ENCODE measurements at places on chromosomes 6 and 20. TPM values are rescaled to one million over a fixed set of nuclear protein-coding genes. Genes with fewer than 3 reads are reported as not detected.

DNA sequence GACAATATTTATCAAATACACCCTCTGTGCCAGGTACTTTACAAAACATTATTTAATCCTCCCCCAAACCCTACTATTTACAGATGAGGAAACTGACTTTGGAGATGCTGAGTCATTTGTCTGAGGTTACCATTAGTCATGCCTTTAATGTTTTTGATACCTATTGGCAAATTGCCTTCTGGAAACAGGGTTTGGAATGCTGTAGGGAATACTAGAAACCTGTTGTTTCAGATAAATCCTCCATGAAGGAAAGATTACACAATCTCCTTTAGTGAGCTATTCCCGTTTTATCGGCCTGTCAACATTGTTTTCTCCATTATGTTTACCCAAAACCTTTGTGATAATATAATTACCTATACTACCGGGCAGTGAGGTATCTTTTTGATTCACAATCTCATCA lies 93.6 kb upstream of the ADGRF1 start:
- no peak overlapping the region for H3K4me3 ChIP-seq
- H3K4me1 ChIP-seq: peaks cover 38% of the 10 kb centered on the region
- no peaks in the 10 kb centered on the region for H3K36me3 ChIP-seq

DNA sequence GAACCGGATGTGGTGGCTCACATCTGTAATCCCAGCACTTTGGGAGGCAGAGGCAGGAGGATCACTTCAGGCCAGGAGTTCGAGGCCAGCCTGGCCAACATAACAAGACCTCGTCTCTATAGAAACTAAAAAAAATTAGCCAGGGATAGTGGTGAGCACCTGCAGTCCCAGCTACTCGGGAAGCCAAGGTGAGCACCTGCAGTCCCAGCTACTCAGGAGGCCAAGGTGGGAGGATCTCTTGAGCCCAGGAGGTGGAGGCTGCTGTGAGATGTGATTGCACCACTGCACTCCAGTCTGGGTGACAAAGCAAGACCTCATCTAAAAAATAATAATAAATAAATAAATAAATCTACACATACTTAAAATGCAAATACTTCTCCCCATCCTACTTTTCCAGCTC lies 55.2 kb upstream of the TTPAL start:
- no peaks in the 10 kb centered on the region for H3K36me3 ChIP-seq
- H3K4me3 ChIP-seq: no peak overlapping the region
- no peaks in the 10 kb centered on the region for H3K4me1 ChIP-seq
- H3K27ac ChIP-seq: no peak overlapping the region
- no peak for DNase-seq

POFUT1 gene
- total RNA-seq: 43.7 TPM

DLL1 gene
- total RNA-seq: 3.6 TPM

Measured in mesothelial cell of epicardium (in vitro differentiated cells).